ENCODE measurements at places on chromosomes 11 and 22. TPM values are rescaled to one million over a fixed set of nuclear protein-coding genes. Genes with fewer than 3 reads are reported as not detected.

DNA sequence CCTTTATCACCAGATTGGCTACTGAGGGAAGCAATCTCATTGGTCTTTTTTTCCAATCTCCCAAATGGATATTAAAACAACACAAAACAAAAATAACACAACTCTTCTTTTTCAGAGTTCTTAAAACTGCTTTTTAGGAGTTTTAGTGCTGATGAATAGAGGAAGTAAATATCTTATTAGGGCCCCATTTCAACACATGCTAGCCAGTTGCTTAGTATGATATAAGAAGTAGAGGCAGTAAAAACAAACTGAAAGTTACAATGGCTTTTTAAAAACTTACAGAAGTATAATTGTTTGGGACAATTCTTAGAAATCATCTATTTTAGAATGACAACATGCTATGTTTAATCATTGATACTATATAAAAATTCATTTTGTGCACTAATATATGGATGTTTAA is 3.4 kb downstream of the C11orf71 start:
- no peak for DNase-seq

GRCh38 chr11:130909650-130910049 is 6.6 kb downstream of the SNX19 start:
- no peak for DNase-seq

GRCh38 chr22:30104501-30105156 is 24.4 kb downstream of the HORMAD2 start:
- no peak for DNase-seq

DNA sequence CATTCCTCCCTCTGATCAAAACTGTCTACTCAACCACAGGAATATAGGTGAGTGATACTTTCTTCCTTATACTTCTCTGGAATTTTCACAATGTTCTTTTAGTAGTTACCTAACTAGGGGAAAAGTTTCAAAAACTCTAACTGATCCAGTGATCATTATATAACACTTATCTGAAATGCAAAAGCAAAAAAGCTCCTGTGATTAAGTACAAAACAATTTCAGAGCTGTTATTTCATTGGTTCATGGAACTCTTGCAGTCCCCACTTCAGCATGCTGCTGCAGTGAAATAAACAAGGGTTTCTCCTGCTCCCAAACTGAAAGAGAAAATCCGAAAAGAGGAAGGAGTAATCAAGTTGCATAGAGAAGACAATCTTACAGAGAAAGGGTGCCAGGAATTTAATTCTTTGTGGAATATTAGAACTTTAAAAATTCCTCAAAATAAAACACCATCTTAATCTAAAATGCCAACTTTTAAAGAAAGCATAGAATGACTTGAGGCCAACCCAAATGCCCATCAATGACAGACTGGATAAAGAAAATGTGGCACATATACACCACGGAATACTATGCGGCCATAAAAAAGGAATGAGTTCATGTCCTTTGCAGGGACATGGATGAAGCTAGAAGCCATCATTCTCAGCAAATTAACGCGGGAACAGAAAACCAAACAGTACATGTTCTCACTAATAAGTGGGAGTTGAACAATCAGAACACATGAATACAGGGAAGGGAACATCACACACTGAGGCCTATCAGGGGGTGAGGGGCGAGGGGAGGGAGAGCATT is 20.3 kb downstream of the PPP2R1B start:
- no peak for DNase-seq

KIAA1671 gene
- total RNA-seq = 91.0 TPM

DNA sequence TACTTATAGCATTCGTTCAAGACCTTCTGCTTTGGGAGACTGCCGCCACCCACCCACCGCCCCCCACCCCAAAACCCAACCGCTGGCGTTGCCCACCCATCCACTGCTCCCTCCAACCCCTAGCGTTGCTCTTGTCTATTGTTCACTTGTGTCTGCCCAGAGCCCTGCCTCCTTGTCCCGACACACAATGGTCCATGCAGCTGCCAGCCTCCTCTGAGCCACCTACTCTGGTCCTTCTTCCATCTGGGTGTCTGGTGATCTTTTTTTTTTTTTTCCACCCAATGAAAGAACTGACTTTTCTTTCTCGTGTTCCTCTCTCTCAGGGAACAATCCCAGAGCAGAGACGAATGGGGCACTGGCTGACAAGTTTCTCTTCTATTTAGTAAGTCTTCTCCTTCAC is 256.0 kb upstream of the SESN3 start:
- no peak for DNase-seq

MYBPC3 gene
- not detected for total RNA-seq

- DNase-seq = no peak
Observed at GRCh38 chr22:37741312-37741795, 44.5 kb downstream of the TRIOBP start.

OR51I1 gene
- not detected for total RNA-seq

CCDC85B gene
- 201 TPM for total RNA-seq

- DNase-seq = no peak
Observed at GRCh38 chr11:79564288-79564925, 123.6 kb upstream of the TENM4 start.

DNA sequence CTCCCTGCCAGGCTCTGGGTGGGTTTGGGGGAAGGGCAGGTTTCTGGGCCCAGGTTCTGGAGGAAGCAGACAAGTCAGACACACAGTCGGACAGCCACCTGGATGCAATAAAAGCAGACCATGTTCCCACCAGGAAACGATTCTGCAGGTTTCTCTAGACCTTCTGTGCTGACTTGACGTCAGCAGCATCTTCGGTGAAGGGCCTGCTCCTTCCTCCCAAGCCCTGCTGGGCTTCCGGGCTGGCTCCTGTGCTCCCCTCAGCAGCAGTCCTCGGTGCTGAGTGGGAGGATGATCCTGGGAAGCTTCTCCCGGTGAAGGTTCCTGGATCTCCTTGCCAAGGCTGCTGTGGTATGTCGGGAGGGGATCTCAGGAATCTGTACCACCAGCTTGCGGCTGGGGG is 240.0 kb downstream of the GRIK4 start:
- DNase-seq = no peak

OR8G1 gene
- not detected for total RNA-seq

MUC5AC gene
- total RNA-seq = not detected

DNA sequence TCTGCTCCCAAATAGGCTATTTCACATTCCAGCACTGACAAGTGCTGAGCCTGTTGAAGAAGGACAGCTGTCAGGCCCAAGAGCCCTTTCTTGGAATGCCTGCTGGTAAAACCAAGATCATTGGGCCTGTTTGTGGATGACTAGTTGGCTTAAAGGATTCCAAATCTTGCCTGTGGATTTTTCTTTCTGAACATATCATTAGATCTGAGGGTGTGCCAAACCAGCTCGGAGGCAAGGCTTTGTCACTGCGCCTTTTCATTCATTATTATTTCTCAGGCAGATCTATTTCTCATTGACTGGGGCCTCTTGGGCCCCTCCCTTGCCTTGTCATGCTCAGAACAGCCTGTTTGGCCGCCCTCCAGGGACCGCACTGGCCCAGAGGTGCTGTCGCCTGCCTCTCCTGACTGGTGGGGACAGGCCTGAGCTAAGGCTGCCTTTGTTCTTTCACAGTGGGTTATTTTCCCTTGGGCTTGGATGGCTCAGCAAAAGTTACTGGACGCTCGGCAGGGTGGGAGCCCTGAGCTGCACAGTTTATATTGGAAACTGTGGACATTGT is 222.7 kb upstream of the SESN3 start:
- no peak for DNase-seq

Measured in glomerular endothelial cell (primary cell).